ENCODE measurements at places on chromosomes 4 and X.
A peak's percentile ranks its signal among the peaks of the same experiment; 100 is the strongest.

DNA sequence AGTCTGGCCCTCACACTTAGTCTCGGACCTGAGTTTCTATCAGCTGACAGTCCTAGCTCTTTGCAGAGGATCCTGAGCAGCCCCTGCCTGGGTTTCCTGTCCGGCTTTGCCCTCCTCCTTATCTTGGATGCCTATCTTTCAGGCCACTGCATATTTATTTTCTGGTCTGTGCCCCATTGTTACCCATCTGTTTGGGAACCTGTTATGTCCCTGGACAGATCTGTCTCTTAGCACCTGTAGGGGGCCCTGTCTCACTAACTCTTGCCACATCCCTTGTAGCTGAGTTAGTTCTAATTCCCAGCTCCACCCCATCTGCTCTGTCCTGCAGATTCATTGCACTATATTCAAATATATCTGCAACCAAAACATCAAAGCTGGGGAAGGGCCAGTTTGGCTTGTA is 514.9 kb upstream of the LCORL start:
- DNase-seq = no peak

GRCh38 chrX:108485960-108486359 is 46.3 kb downstream of the COL4A5 start:
- no peak for DNase-seq

- DNase-seq = no peak
Measured at GRCh38 chrX:142831961-142832530, 193.7 kb upstream of the SPANXN4 start.

DNA sequence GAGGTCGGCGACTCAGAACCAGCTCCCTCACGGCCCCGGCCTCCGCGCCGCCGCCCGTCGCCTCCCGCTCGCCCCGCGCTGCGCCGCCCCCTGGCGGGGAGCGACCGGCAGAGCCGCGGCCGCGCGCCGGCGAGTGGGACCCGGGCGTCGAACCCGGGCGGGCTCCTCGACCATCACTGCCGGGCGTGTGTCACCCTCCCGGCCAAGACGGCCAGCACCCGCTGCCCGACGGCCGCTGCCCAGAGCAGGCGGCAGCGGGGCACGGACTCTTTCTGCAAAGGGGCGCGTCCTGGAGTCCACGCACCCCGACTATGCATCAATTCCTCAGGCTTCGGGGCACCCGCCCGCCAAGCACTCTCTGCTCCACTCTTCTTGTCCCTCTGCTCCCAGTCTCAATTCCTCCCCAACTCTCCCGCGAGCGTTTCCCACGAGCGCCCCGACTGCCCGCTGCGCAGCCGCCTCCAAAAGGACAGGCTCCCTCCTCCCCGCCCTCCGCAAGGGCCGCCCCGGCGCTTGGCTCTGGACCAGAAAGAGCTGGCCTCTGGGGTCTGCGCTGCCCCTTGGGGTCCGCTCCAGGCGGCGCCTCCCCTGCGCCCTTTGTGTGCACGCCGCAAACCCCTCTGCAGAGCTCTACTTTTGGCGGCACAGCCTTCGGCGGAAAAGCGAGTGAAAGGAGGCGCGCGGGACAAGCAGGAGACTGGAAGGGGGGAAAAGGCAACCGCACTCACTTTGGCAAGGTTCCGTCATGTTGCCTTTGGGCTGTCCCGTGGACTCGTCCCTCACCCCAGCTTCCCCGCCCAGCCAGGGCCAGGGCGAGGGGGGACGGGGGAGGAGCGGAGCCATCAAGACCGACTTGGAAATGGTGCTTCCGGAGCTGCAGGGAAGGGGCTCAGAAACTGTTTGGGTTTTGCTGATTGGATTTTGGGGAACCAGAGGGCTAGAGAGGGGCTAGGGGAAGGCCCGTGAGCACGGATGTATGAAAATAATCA is 1.0 kb downstream of the PDE5A start:
- DNase-seq = peak; percentile 72

- peak; percentile 73 for DNase-seq
Measured at GRCh38 chr4:138616775-138617174, 374.6 kb upstream of the SLC7A11 start.

DNA sequence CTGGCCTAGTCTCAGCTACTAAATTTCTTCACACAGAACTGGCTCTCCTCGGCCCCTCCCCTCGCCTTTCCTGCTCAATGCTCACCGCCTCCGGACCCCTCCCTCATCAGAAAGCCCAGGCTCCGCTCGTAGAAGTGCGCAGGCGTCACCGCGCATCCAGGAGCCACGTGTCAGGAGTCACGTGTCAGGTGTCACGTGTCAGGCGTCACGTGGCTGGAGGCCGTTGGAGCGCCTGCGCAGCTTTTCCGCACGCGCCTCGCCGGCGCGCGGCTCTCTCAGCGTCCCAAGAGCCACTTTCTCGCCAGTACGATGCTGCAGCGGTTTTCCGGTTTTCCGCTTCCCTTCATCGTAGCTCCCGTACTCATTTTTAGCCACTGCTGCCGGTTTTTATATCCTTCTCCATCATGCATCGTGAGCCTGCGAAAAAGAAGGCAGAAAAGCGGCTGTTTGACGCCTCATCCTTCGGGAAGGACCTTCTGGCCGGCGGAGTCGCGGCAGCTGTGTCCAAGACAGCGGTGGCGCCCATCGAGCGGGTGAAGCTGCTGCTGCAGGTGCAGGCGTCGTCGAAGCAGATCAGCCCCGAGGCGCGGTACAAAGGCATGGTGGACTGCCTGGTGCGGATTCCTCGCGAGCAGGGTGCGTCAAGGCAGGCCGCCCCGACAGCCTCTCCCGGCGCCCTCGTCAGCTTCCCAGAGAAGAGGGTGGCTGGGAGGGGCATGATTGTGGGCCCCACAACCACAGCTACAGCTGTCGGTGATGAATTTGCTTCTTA is at the start of gene SLC25A31:
Gene SLC25A31, plus strand, starts transcription at position 259 of the 772 bp plus-strand sequence. Its CDS starts 146 bp downstream, at position 405.
- DNase-seq = no peak

- no peak for DNase-seq
Measured at GRCh38 chr4:1214101-1215095, 34.5 kb downstream of the CTBP1 start.

DNA sequence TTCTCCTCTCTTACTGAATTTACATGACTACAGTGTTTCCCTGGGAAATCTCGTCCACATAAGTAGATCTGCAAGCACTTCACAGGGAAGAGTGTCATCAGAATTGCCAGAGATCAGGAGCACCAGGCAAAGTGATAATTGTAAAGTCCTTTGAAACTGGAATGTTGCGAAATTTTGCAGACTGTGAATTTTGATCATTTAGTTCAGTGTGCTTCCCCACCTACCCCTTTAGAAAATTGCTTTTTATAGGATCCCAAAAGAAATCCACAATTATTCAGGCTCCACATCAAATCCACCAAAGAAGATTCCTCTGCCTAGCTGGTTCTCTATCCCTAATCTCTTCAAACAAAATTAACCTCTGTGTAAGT is 10.2 kb downstream of the PTCHD1 start:
- DNase-seq = no peak

DNA sequence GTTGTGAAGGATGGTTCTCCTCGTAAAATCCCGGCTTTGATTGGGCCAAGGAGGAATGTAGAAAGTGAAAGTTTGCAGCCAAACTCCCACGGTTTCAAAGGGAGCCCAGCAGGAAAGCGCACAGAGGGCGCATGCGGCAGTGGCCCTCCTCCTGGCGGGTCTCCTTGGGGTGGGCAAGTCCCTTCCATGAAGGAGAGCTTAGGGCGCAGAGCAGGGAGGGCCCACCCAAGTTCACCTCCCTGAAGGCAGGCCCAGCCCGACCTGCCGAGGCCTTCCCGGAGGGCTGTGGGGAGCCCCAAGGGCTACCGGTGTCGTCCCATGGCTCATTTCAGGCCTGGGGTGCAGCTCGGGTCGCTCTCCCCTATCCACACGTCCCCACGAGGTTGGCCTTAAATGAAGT is 2.0 kb downstream of the PDZD4 start:
- no peak for DNase-seq

- peak; percentile 51 for DNase-seq
Measured at GRCh38 chr4:6372649-6373525, 99.5 kb downstream of the PPP2R2C start.

DNA sequence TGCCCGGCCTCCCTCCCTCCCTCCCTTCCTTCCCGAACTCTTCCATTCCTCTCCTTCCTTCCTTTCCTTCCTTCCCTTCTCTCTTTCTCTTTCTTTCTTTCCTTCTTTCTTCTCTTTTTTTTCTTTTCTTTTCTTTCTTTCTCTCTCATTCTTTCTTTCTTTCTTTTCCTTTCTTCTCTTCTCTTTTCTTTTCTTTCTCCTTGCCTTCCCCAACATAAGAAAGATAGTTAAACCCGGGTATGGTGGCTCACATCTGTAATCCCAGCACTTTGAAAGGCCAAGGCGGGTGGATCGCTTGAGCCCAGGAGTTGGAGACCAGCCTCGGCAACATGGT is 25.4 kb downstream of the NSD2 start:
- no peak for DNase-seq

GRCh38 chr4:157035471-157035870 is 40.5 kb upstream of the GLRB start:
- no peak for DNase-seq

DNA sequence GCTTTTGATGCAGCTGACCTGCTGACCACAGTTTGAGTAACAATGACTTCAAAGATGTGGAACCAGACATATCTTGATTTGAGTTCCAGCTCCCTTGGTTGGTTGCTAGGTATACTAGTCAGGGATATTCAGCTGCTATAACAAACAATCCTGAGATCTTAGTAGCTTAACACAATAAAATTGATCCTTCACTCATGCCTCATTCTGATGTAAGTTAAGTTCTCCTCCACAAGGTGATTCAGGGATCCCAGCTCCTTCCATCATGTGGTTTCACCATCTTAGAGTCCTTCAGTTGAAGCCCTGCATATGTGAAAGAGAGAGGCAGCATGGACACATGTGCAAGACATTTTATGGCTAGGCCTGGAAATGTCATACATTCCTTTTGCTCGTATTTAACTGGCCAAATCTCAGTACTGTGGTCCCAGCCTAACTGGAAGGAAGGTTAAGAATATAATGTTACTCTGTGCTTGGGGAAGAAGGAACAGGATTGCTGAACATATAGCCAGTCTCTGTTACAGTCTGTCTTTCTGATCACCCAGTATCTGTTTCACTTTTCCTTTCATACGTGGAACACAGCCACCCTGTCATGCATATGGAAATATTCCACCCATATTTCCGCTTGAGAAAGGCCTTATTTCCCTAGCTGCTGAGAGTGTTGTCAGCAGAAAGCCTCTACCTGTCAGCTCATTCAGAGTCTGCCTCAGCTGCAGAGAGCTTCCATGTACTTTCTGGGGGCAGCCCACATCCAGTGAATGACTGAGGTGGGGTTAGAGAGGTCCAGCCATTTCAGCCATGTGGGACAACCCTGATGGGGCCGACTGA is 7.1 kb downstream of the SMIM9 start:
- no peak for DNase-seq

DNA sequence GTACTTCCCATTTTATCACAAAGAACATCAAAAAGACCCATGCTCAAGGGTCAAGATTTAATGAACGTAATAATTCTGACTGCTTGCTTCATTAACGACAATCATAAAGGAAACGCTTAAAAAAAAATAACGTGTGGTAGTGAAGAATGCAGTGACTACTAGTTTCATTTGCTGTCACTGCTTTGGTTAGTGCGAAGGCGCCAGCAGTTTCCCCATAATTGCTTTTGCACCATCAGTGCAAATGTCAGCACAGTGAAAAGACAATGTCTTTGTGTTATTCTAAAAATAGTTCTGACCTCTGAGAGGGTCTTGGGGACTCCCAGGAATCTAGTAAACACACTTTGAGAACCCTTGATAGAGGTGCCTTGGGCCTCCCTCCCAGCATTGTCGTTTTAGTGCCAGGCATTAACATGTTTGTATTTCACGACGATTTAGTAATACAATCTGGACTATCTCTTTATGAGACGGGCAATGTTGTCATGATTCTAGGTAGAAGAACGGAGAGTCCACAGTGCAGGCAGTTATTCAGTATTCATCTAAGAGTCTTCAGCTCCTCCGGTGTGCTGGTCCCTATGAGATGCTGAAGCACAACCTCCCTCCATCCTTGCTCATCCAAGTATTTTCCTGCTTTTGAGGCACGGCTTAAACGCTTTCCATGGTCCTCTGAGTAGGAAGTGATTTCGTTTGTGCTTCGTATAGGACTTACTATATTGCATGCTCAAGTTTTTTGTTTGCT is 71.0 kb downstream of the AFF1 start:
- no peak for DNase-seq

DNA sequence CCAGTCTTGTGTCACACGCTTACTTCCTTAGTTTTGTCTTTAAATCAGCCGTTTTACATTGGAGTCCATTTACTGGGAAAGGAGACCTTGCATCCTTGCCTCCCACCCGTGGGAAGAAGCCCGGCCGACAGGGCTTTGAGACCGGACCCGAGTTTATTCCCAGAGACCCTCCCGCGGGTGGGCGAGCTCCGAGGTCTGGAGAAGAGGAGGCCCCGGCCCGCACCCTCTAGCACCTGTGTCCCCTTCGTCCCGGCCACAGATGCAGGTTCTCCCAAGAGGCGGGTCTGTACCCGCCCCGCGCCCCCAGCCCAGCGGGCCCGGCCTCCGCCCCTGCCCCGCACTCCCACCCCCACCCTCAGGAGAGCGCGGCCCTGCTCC is 3.8 kb upstream of the SLC26A1 start:
- DNase-seq = no peak

GRCh38 chr4:149735796-149736195 is 79.8 kb downstream of the IQCM start:
- peak; percentile 28 for DNase-seq

GRCh38 chr4:6332042-6332668 is 62.5 kb downstream of the WFS1 start:
- DNase-seq = peak; percentile 11

GRCh38 chr4:180057891-180058671 is 2185.1 kb upstream of the TENM3 start:
- peak; percentile 27 for DNase-seq

GRCh38 chr4:140109737-140110136 is 44.2 kb downstream of the MAML3 start:
- no peak for DNase-seq

- peak; percentile 82 for DNase-seq
Measured at GRCh38 chr4:146520896-146521540, 722 bp downstream of the SLC10A7 start.

- no peak for DNase-seq
Measured at GRCh38 chrX:36957425-36958328, 50.5 kb upstream of the FAM47C start.

DNA sequence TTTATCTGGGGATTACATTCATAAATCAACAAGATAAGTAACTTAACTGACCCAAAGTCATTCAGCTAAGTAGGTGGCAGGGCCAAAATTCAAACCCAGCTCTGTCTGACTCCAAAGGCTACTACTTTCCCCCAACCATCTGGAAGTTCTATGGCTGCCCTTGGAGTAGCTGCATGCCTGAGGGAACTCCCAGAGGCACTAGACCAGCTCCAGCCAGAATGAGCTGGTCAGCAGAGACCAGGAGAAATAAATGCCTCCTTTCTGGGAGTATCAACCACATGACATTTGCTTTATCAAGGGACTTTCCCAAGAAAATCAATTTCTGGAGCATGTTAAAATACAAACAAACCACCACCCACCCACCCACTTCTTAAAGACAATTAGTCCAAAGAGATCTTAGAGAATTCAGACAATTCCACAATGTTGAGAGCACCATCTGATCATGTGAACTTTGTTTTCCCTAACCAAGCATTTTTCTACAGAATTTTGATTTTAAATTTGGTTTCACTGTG is 180.5 kb downstream of the EFHC2 start:
- no peak for DNase-seq

DNA sequence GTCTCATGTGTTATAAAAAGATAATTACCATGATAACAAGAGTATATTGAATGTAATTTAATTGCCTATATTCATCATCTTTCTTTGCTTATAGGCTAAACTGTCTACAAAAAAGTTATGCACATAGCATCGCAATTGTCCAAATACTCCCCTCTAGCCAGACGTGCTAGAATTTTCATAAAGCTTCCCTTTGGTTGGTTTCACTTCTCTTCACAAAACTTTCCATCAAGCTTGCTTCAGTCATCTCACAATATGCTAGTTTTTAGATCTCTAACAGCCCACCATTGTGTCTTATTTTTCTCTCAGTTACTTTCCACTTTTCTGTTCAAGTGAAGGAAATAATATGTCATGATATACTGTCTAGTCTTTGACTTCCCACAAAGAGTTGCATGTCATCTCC is 448.3 kb upstream of the SPANXN1 start:
- no peak for DNase-seq

Data from iris pigment epithelial cell (primary cell).